ENCODE measurements at places on chromosomes 11 and 22.

GRCh38 chr22:18008136-18008535, 16.2 kb downstream of the MICAL3 start:
- DNase-seq = no peak

DNA sequence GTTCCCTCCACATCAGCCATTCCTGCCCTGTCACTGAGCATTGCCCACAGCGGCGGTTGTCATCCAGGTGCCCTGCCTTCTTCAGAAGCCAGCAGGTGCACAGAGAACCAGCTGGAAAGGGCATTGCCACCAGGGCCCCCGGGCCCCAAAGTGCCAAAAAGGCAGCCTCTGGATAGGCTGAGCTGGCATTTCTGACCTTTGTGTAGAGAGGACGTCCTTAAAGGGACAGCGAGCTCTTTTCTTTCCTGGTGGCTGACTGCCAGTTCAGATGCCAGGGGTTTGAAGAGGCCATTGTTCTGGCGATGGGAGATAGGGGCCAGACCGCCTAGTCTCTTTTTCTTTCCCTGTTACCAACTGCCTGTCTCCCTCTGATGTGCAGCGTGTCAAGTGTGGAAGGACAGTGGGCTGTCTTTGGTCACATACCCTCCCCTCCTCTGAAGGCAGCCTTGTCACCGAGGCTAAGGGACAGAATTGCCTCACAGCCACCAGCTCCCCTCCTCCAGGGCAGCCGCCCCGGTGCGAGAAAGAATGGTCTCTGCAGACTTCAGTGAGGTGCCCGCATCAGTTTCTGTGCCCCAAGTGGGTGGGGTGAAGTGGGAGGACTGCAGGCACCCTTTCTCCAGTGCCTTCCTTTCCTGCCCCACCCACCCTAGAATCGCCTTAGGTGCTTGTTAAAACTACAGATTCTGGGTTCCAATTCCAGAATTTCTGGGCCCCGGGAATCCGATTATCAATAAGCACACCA, 109.6 kb downstream of the SCN3B start:
- DNase-seq = no peak

DNA sequence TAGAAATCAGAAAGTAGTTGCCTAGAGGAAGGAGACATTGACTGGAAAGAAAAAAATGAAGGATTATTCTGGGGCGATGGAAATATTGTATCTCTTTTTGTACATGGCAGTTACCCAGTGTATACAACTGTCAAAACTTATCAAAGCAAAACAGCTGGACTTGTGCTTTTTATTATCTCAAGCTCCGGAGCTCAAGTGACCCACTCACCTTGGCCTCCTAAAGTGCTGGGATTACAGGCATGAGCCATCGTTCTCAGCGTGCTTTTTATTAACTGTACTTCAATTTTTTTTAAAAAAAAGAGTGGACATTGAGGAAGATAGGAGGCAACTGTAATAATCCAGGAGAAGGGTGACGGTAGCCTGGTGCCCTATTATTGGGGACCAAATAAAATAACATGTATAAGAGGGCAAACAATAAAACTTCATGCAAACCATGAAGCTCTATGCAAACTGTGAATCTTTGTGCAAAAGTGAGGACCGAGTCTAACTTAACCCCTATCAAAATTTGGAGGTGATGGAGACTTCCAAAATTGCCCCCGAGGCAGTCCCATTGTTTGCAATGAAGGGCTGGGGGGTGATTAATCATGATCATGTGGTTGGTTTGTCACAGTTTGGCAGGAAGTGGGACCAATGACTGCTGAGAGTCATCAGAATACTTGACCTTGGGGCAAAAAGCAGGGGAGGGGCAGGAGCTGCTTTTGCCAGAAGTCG, 23.5 kb downstream of the FZD4 start:
- peak; percentile 66 for DNase-seq

- no peak for DNase-seq
These were observed 22.4 kb downstream of the TRMU start for GRCh38 chr22:46357711-46358520.

DNA sequence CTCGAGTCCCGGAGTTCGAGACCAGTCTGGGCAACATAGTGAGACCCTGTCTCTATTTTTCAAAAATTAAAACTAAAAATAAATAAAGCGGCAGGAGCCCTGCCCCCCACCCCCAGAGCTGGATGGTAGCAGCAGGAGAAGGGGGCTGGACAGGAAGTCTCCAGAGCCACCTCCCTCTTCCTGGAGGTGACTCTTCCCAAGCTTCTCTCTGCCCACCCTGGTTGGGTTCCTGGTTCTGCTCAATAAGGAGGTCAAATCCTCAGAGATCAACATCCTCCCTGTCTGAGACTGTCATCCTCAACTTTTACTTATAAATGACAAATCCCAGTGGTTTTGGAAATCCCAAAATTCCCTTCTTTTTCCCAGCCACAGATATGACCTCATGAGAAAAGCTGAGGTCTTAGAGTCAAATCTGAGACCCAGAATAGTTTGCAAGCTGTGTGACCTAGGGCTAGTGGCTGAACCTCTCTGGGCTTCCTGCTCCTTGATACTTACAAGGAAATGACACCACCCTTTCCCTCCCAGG, 987 bp downstream of the C1QTNF6 start:
- DNase-seq = peak; percentile 37

DNA sequence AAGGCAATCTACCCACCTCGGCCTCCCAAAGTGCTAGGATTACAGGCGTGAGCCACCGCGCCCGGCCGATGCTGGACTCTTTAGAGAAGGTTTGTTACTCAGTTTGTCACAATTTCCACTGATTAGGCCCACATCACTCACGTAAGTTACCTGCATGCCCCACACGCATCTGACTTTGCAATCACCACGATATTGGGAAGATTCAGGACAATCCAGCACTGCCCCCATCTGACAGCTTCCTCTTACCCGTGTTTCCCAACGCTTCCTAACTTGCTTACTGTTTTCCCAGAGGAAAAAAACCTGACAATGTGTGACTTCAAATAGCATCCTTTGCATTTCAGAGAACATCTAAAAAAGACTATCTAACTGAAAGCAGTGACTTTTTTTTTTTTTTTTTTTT, 21.8 kb upstream of the EIF3M start:
- no peak for DNase-seq
